ENCODE measurements at places on chromosomes 12 and 14.

- DNase-seq = no peak
Observed at GRCh38 chr12:114902665-114903064, 218.7 kb upstream of the TBX3 start.

- DNase-seq = no peak
Observed at GRCh38 chr14:89469210-89470198, 52.5 kb upstream of the FOXN3 start.

DNA sequence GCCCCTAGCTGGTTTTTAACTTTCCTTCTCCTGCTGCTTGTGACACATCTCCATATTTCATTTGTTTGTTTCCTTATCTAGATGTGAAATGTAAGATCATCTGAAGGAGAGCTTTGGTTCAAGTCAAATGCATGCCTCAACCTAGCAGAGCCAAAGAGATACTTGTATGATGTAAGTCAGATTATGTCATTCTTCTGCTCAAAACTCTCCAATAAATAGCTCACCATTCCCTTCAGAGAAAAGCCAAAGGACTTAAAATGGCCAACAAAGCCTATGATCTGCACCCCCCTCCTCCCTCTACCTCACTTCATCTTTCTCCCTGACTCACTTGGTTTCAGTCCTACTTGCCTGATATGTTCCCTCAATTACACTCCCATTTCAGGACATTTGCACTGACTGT is 68.1 kb downstream of the COX16 start:
- DNase-seq = no peak

DNA sequence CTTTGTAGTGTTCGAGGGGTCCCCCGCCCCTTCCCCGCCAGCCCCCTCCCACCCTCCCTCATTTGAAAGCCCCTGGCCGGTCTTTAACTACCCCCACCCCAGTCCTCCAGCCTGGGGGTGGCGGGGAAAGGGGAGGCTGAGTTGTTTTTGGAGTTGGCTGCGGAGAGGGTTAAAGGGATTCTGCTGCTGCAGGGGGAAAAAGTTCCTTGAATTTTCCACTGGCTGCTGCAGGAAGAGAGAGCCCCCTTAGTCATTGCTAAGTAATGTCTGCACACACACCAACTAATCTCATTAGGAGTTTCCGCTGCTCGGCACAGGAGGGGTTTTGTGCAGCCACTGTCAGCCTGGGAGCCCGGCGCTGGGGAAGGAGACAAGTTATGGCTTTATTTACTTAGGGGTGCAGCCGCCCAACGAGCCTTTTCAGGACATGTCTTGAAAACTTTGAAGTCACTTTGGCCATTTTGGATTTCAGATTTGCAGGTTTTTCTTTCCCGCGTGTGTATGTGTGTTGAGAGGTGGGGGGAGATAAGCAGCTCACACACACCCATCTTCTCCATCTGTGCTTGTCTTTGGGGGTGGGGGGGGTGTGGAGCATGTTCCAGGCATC is 1.8 kb downstream of the ELK3 start:
- no peak for DNase-seq

DNA sequence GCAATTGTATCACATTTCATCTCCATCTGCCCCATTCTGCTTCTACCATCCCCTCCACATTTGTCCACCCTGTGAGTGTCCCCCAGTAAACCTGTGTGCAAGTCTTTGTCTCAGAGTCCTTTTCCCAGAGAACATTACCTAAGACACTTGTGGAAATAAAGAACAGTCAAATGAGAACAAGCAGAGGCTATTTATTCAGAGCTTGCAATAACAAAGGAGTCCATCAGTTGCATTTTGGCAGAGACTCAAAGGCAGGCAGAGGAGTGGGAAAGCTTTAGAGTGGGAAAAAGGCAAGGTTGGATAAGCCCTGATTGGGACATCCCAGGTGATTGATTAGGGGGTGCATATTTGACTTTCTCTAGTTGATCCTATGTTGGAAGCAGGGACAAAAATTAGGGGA is 18.2 kb upstream of the PPFIBP1 start:
- no peak for DNase-seq

- DNase-seq = no peak
Observed at GRCh38 chr12:11136075-11136474, 1.6 kb upstream of the TAS2R30 start.

- DNase-seq = no peak
Observed at GRCh38 chr12:45599196-45599595, 130.3 kb upstream of the ARID2 start.

GRCh38 chr12:116199160-116199706 is 78.3 kb downstream of the MED13L start:
- no peak for DNase-seq

DNA sequence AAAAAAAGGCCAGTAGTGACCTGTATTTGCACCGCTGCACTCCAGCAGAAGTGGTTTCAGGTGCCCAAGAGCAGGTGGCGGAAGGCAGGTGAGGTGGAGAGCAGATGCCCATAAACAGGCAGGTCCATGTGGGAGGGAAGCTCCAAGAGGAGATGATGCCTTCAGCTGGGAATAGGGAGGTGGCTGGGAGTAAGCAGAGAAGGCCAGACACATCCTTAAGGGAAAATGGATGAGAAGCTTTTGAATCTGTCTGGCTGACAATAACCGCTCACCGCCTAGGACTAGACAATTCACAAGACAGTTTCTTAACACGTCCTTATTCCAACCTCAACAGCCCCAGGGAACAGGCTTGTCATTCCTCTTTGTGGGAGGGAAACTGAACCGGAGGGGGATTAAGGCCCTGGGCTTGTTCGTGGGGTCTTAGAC is 43.9 kb upstream of the PLEKHG6 start:
- no peak for DNase-seq

DNA sequence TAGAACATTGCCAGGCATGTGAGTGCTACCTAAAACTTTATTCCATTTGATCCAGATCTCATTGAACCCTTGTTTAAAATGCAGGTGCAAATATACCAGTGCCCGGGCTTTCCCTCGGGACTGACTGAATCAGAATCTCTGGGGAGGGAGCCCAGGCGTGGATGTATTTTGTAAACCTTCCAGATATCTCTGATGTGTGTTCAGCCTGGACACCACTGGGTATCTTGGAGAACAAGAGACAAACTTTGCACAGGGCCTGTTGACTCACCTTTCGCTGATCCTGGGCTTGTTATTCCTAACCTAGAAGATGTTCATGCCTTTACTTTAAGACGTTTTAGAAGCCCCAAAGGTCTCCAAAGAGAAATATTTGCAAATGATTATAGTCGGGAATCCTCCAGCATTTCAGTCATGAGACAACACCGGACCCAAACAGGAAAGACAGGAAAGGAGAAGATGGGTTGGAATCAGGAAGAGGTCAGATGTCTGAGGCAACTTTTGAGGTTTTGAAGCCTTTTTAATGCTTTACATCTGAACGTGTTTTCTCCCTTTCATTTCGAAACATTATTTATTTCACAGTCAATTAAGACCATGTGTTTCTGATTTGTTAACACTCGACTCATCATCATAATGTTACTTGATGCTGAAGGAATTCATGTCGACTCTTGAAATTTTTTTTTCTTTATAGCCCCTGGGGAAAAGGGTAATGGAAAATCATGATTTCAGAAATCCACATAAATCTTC is 118.6 kb downstream of the PLXNC1 start:
- DNase-seq = no peak

DNA sequence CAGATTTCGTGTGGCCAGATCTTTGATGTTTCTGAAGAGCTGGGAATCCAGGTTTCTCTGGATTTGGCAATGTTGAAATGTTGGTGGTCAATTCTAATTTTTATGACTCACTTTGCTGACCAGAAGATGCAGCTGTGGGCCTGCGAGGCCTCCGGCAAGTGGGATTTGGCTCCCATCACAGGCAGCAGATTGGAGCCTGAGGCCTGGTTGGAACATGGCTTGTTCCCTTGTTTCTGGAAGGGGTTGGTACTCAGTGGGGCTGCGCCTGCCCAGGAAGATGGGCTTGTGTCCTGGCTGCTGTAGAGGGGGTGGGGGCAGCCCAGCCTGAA is 23.1 kb downstream of the FBRSL1 start:
- no peak for DNase-seq
